Ureter (tissue), 1 donor: ENCODE measurements at places on chromosomes 6 and 20.

DNA sequence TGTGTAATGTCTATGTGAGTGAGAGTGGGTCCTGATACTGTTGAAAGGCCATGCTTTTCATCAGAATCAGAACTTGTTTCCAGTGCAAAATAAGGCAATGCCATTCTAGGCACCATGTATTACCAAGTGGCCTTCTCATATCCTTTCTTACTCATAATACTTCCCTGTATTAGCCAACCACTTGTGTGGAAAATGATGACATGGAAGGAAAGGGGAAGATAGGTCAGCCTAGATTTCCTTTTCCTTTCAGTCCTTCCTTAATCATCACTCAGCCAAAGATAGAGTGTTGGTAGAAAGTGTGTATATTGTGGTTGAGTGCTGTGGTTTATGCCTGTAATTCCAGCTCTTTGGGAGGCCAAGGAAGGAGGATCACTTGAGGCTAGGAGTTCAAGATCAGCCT is 158.6 kb upstream of the PREP start:
- DNase-seq: no peak

- no peak for DNase-seq
Measured at GRCh38 chr6:35317483-35318195, 20.0 kb downstream of the DEF6 start.

DNA sequence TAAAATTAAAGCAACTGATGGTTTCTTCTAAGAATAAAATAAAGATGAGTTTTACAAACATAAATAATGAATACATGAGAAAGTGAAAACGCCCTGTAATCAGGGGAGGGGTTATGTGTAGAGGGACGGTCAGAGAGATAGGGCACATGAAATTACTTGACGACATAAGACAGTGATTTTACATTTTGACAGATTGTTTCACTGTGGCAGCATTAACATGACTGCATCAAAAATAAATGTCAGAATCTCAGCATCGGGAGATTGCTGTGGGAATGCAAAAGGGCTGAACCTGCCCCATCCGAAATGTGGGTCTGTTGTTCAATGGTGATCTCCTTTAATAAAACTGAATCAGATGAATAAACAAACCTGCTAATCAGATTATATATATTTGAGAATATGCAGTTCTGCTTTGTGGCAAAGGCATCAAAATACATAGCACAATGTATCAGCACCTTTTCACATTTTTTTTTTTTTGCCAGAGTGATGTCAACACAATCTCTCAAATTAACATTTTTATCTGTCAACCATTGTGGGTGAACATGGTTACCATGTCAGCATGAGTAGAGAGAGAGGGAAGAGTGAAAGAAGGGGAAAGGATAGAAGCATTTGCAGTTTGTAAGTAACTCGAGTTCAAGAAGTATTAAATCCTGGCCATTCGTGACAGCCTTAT is 177.1 kb upstream of the MAN1A1 start:
- no peak for DNase-seq

DNA sequence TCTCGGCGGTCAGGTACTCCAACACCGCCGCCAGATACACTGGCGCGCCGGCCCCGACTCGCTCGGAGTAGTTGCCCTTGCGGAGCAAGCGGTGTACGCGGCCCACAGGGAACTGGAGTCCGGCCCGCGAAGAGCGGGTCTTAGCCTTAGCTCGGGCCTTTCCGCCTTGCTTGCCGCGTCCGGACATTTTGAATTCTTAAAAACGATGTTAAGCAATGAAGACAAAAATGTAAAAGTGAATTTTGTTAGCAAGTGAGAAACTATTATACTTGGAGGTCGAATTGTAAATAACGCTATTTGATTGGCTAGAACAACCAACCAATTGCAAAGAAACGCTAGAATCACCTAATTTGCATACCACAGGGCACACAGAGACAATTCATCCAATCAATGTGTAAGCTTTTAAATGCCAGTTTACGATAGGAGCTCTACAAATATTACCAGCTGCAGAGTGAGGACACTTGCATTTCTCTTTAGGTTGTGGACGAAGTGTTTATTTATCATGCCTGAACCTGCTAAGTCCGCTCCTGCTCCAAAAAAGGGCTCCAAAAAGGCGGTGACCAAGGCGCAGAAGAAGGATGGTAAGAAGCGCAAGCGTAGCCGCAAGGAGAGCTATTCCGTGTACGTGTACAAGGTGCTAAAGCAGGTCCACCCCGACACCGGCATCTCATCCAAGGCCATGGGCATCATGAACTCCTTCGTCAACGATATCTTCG is 112.0 kb downstream of the HFE start:
- DNase-seq: no peak

- no peak for DNase-seq
Measured at GRCh38 chr20:24987873-24988835, 4.4 kb downstream of the APMAP start.

GRCh38 chr20:48393311-48393685 is 434.5 kb downstream of the PREX1 start:
- DNase-seq: no peak

DNA sequence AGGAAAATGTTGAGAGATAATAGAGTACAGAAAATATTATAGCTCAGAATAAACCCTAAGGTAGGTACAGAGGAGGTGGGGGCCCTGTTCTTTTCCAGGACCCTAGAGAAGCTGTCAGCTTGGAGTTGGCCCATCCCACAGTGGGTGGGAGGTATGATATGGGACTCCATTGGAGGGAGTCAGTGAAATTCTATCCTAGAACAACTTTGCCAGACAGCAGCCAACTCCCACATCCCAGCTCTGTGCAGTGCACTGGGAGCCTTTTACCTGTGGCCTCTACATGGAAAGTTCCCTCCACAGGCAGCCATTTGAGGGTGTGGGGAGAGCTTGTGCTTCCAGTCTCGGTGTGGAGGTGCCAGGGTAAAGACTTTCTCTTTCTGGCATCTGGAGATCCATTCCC is 36.8 kb upstream of the CLIC5 start:
- DNase-seq: no peak

DNA sequence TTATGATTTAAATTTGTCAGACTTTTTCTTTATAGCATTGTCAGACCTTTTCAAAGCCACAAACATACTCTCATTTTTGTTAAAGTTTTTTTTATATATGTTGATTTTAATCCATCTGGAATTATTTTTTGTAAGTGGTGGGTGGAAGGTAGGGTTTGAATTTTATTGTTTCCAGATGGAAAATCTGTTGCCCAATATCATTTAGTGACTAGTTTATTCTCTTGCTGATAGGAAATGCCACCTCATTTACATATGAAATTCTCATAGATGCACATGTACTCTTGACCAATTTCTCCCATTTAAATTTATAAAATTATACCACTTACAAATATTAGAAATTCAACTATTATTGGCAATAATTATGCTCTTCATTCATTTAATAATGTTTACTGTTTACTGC is 52.1 kb upstream of the PLCB1 start:
- DNase-seq: no peak

- DNase-seq: no peak
Measured at GRCh38 chr6:142705054-142705453, 239.9 kb downstream of the HIVEP2 start.

- DNase-seq: no peak
Measured at GRCh38 chr6:130526466-130526865, 160.6 kb downstream of the TMEM200A start.

DNA sequence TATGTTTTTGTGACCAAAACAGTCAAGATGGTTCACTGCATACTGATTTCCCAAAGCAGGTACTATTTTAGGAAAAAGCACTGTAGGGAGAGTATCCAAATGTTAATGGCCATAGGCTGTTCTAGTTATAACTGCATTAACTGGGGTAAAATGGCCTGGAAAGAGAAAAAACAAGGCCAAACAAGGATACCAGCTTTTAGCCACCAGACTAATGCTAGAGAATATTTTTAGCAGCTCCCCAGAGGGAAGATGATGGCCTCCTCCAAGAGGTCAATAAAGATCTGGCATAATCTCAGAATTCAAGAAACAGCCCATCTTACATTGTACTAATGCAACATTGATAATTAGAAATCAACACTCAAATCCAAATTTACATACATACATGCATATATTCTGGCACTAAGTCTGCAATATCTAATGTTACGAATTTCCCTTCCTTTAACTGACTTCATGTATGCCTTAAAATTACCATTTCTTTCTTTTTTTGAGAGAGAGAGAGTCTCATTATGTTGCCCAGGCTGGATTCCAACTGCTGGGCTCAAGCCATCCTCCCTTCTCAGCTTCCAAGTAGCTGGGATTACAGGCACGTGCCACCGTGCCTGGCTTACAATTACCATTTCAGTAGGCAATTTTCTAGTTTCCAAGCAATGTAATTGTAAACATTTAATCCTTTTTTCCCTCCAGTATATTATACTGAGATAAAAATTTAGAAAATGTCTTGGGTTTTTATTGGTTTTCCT is 9.3 kb downstream of the COX7A2 start:
- no peak for DNase-seq

DNA sequence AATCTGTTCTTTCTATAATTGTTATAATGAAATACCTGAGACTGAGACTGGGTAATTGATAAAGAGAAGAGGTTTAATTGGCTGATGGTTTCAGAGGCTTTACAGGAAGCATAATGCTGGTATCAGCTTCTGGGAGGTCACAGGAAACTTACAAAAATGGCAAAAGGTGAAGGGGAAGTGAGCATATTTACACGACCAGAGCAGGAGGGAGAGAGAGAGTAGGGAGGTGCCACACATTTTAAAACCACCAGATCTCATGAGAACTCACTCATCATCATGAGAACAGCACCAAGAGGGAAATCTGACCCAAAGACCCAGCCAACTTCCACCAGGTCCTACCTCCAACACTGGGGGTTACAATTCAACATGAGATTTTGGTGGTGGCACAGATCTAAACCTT is 2.6 kb upstream of the SIRPB1 start:
- DNase-seq: no peak

- DNase-seq: no peak
Measured at GRCh38 chr20:33148040-33148439, 19.9 kb upstream of the BPIFA2 start.

- DNase-seq: no peak
Measured at GRCh38 chr6:46390153-46390876, 100.9 kb downstream of the RCAN2 start.

DNA sequence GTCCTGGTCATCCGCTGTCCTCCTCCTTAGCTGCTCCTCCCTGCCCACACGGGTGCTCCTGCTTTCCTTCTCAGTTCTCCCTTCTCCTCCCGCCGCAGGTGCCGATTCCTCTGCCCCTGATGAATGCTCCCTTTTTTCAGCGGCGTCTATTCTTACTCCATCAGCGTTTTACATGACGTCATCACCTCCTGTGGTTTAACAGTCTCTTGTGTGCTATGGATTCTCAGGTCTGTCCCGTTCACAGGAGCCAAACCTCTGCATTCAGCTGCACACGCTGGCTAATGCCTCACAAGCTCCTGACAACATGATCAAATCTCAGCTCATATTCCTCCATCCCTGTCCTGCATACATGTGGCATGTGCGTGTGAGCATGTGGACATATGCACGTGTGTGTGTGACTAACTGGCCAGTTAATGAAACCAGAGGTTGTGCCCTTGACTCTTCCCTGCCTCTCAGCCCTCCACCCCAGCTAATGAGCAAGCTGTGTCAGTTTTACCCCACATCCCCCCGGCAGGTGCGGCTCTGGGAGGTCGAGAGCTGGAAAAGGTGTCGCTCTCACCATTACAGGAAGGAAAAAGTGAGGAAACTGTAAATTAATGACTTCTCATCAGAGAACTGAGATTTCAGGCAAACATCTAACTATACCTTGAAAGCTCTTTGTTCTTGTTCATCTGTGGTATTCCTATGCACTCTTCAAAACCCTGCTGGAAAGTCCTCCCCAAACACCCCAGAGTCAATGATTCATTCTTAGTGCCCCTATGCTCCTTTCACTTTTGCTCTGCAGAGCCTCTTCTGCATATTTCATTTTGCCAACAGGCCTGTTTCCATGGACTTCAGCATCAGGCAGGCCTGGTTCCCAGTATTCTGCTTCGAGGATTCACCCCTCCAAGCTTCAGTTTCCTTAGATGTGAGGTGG is 163.1 kb downstream of the TTLL2 start:
- DNase-seq: no peak

- DNase-seq: no peak
Measured at GRCh38 chr6:83311231-83311630, 118.1 kb downstream of the RWDD2A start.

- DNase-seq: no peak
Measured at GRCh38 chr6:109428889-109429477, 11.4 kb downstream of the PPIL6 start.

DNA sequence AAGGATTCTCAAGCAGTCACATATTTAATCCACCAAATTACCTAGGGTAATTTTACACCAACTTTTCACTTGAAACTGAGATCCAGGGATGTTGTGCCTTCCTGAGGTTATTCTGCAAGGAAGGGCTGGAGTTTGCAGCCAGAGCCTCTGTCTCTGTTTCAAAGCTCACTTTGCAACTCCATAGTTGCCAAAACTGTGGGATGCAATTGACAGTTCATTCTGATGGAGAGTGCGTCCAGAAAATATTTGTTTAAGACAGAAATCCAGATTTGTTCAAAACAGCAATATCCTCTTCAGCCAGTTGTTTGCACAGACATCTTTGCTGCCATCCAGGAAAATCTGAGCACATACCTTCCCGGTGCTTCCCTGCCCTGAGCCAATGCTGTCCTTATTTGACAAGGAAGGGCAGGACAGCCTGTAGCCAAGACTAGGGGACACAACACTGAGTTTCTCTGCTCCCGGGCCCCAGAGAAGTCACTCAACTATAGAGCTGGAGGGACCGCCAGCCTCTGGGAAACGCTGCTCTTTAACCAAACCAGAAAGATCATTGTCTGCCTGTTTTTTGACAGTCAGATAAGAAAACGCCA is 297.4 kb downstream of the HIVEP2 start:
- DNase-seq: no peak

GRCh38 chr20:49941456-49941855 is 5.3 kb downstream of the RNF114 start:
- no peak for DNase-seq

DNA sequence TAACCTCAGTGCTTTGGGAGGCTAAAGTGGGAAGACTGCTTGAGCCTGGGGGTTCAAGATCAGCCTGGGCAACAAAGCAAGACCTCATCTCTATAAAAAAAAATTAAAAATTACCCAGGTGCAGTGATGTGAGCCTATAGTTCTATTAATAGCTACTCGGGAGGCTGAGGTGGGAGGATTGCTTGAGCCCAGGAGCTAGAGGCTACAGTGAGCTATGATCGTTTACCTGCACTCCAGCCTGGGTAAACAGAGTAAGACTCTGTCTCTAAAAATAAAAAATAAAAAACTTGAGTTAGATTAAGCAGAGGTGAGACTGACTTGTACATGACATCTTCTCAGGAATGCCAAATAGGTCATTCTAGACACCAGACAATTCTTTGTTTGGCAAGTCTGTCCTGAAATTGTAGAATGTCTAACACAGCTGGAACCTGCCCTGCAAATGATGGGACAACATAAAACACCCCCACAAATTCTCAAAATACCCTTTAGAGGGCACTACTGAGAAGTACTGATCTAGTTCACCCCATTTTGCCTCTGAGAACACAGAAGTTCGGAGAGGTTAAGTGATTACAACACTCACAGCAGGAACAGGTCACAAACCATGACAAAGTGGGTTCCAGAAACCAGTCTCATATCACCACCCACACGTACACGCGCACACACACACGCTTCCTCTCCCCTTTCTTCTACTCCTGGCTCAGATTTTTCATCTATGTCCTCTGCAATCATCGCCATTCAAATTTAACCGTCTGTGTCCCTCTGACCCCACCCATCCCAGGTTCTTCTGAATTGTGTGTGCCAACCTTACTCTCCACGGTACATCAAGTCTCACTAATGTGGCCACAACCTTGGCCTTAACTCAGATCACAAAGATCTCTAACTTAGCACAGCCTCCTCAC is 38.3 kb downstream of the ARHGAP18 start:
- no peak for DNase-seq

GRCh38 chr6:168956141-168956838 is 297.4 kb downstream of the THBS2 start:
- DNase-seq: no peak

GRCh38 chr6:93644611-93645010 is 225.3 kb upstream of the EPHA7 start:
- no peak for DNase-seq
